ENCODE measurements at places on chromosomes 7 and 10. TPM values are rescaled to one million over a fixed set of nuclear protein-coding genes. Genes with fewer than 3 reads are reported as not detected.

The FZD1 gene
- 24.0 TPM for total RNA-seq

The MAT1A gene
- total RNA-seq = 0.38 TPM

The NME8 gene
- not detected for total RNA-seq

The FAM25C gene
- not detected for total RNA-seq

The CALHM3 gene
- total RNA-seq = not detected

The CHAT gene
- total RNA-seq = 1.8 TPM

The RBP4 gene
- 7.0 TPM for total RNA-seq

The PNLIP gene
- total RNA-seq = not detected

The ITGB8 gene
- 148 TPM for total RNA-seq

The SPDYE5 gene
- total RNA-seq = 0.22 TPM

The ADIRF gene
- total RNA-seq = 10.1 TPM

The PLAU gene
- total RNA-seq = 8.1 TPM

The UBTD1 gene
- 5.5 TPM for total RNA-seq

Data from camera-type eye (tissue), 1 donor.